ENCODE measurements at places on chromosomes 3 and 15.

DNA sequence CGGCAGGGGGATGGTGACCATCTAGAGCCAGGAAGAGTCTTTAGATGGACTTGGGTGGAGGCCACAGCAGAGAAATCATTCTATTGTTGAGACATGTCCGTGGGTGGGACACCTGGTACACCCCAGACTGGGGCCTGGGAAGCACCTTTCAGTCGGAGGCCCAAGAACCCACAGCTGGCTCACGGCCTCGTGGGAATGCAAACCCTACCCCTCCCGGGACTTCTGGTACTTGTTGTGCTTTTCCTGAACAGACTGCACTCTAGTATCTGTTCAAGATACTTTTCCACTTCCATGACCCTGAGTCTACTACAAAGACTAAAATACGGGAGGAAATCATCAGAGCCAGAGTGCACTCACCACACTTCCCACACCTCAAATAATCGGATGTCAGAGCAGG, 60.7 kb downstream of the BDH1 start:
- no peak for DNase-seq

- peak; percentile 87 for DNase-seq
Measured at GRCh38 chr3:43773273-43774094, 82.7 kb downstream of the ABHD5 start.

- no peak for DNase-seq
Measured at GRCh38 chr15:90679959-90680358, 37.2 kb upstream of the BLM start.

GRCh38 chr3:104909198-104909597, 457.5 kb upstream of the ALCAM start:
- DNase-seq, result no peak

DNA sequence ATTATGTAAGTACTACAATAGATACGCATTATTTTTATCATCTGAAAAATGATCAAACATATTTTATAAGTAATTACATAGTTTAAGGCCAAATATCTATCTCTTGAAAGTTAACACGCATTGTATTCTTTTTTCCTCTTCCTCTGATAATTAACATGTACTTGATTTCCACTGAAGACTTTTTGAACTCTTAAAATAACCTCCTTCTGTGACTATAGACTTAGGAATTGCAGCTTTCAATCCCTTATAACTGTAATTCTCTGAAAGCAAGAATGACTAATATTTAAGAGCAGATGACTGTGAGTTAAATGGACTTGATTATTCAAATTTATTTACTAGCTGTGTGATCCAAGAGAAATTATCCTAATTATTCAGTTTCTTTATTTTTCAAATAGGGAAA, 730.6 kb upstream of the NECTIN3 start:
- no peak for DNase-seq

DNA sequence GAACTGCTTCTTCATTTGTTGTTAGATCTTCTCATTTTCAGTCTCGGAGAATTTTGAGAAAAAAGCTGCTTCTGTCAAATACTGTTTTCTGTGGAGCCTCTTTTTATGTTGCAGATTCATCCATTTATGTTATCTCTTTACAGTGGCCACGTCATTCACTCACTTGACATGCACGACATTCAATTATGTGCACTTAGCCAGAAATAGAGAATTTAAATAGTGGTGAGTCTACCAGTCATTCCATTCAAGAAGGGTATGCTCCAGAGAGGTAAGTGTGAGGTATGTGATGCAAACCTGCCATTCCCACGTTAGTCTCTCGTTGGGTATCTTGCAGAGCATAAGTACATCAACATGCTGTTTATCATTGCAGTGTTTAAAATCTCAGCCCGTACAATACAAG, 9.8 kb downstream of the ARPP19 start:
- no peak for DNase-seq

DNA sequence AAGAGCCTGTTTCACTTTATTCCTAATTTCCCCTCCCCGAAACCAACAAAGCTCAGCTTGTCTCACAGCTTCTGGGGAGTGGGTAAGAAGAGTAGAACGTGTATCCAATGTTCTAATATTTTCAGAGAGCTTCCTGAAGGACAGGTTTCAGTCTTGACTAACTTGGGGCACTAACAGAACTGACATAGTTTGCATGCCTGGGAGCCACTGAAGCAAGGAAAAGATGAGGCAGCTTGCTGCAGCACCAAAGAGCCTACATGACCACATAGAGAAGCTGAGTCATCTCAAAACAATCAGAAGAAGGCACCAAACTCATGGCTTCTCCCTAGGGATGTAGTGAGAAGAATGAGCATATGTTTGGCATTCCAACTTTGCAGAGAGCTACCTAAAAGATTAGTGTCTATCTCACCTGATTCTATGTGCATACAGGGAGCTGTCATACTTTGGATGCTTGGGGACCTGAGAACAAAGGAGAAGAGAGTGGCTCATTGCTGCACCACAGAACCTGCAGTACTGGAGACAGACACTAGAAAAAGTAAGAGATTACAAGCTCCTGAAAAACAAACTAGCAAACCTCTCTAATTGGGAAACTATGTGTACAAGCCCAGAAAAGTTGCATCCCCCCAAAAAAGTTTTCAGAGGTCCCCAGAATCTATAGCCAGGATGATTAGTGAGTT, 86.9 kb downstream of the DCLK3 start:
- DNase-seq, result no peak

DNA sequence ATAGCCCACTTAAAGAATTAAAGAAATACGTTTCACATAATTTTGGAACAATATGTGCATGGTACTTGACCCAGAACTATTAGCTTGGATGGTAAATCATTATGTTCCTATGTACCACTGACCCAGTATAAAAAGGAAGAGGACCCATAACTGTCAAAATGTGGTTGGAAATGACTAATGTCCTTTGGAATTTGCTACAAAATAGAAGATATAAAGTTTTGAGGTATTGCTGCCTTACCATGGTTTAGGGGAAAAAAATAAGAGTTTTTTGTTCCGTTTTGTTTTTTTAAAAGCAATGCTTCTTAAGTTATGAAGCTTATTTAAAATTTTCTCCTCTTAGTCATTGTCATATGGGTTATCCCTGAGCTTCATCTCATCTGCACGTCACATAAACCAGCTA, 15.8 kb upstream of the TFDP2 start:
- DNase-seq, result no peak

GRCh38 chr3:194687638-194688199, 2.0 kb downstream of the FAM43A start:
- peak; percentile 94 for DNase-seq

GRCh38 chr15:60420203-60420716, 22.5 kb upstream of the ANXA2 start:
- DNase-seq, result no peak

DNA sequence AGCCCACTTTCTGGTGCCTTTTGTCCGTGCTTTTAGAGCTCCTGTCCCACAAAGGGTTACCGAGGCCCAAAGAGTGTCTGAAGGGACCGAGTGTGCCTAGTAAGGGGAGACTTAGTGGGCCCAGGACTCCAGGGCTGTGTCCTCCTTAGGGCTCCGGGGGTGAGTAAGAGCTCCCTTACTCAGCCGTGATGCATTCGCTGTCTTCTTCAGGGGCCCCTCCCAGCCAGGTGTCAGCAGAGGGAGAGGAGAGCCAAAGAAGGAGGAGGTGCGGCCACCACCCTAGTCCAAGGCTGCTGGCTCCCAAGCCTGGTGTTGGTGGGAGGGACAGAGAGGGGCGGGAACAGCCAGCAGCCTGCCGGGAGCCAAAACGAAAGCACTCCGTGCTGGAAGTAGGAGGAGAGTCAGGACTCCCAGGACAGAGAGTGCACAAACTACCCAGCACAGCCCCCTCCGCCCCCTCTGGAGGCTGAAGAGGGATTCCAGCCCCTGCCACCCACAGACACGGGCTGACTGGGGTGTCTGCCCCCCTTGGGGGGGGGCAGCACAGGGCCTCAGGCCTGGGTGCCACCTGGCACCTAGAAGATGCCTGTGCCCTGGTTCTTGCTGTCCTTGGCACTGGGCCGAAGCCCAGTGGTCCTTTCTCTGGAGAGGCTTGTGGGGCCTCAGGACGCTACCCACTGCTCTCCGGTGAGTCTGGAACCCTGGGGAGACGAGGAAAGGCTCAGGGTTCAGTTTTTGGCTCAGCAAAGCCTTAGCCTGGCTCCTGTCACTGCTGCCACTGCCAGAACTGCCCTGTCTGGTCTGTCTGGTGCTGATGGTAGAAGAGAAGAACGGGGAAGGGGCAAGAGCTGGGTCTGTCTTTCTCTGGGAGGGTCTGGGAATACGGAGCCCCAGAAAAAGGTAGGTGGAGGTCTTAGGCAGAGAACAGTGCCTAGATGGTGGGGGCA, at the start of gene IL17RC:
TSS of gene IL17RC (plus strand) at position 365 of the 947 bp plus-strand sequence. CDS start at position 583, 218 bp downstream.
- no peak for DNase-seq

DNA sequence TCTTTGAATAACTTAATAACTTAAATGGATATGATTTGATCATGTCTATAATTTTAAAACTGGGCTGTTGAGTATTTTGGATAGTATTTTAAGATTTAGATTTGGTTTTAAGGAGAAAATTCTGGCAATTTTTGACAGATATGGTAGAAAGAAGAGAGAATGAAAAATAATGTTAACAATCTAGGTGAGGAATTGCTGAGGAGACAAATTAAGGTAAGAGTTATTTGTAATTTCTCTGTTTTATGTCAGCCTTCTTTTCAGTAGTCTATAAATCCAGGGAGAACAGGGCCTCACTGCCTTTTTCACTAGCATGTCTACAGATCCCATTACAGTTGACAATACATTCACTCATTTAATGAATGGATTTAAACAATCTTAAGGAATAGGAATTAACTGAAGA, 144.7 kb downstream of the SERPINI1 start:
- DNase-seq, result no peak

DNA sequence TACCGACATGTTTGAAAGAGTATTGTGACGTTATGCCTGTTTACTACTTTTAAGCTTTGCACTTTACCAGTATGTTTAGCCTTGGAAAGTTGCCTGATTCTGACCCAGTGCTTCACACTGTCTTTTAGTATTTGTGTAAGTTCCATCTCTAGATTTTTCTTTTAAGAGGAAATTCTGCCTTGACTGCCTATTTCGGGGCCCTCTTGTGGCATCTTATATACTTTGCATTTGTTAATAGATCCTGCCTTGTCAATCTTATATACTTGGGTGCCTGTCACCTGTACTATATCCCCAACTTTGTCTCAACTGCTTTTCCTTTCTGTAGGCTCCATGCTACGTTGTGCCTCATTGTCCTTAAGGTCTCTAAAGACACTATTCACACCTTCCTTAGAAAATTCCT, 244.6 kb downstream of the STXBP5L start:
- DNase-seq, result peak; percentile 14

GRCh38 chr3:12964711-12965612, 108.3 kb downstream of the IQSEC1 start:
- DNase-seq, result no peak

DNA sequence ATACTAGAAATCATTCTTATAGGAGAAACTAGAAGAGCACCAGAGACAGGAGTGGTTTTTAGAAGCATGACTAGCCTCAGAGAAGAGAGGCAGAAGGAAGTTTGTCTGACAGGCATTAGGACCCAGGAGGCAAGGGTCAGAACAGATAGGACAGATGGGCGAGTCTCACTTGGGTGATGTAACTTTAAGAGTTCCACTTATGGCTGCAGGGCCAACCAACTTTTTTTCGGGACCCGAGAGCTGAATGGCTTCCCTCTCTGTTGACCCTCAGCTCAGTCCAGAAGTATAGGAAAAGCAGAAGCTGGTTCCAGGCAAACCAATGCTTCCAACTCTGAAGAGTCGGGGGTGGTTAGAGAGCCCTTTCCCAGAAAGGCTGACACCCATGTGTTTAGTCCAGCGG, 136.6 kb upstream of the SETMAR start:
- no peak for DNase-seq

DNA sequence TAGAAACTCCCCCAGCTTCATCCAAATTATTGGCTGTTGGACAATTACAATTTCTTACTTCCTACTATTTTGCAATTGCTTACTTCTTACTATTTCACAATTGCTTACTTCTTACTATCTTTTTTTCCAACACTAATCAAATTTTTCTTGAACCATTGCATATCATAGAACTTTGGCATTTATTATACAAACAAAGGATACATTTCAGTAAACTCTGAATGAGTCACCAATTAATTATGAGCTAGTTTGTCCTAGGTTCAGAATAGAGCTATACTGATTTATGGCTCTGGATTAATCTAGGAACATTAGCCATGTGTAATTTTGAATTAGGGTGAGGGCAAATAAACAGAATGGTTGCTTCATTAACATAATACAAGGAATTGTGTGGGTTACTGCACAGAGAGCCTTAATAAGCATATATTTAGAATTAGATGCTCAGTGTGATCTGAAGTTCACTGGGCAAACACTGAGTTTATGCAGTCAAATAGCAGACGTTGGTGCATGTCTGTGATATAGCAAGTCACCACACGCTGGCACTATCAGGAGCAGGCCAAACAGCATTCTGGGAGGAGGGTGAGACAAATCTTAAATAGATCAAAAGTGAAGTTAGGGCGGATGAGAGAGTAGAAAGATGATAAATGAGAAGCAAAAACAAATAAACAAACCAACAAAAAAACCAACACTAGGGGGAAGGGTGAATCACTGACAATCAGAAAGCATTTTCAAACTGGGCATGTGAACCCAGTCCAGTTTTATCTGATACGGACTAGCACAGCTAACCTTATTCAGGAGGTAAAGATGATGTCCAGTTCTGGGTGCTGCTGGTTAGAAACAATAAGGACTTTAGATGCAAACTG, 21.5 kb downstream of the GABRR3 start:
- DNase-seq, result no peak

- DNase-seq, result no peak
Measured at GRCh38 chr15:29936353-29937049, 114.2 kb upstream of the TJP1 start.

DNA sequence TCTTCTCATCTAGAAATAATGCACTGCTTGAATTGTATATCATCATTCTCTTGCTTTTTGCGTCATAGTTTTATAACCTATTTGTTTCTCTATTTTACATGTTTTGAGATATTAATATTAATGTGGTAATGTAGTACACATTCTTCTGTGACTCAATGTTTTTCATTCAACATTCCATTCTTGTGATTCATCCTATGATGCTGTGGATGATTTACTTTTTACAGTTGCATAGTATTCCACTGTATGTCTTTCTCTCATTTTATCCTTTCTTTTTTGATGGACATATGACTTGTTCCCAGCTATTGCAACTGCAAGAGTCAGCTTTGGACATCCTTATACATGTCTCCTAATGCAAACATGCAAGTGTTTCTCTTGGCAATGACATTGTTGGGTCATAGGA, 20.6 kb upstream of the VEPH1 start:
- no peak for DNase-seq

- DNase-seq, result no peak
Measured at GRCh38 chr3:163058031-163058854, 1561.6 kb downstream of the OTOL1 start.

DNA sequence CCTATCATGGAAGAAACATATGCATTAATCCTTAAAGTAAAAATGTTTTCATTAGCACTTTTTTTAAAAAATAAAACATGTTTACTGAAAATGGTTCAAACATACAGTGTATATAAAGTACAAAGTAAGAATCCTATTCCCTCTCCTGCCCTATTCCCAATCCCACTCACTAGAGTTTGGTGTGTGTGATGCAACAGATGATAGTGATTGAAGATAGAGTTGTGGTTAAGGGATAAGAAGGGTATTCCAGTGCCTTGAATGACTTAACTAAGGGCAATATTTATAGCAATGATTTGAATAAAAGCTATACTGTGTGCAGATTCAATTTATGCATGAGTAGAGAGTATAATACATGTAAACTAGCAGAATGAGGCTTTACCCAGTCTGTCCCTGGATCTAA, 18.1 kb downstream of the ZNF280D start:
- DNase-seq, result no peak

GRCh38 chr3:26091096-26091495, 301.2 kb downstream of the OXSM start:
- DNase-seq, result no peak

Measured in AML-193 (cell line).